CD4-positive, alpha-beta T cell treated with Interleukin-6 at 100 ng/mL for 8 hours (primary cell): ENCODE measurements at places on chromosomes 3 and 15.

DNA sequence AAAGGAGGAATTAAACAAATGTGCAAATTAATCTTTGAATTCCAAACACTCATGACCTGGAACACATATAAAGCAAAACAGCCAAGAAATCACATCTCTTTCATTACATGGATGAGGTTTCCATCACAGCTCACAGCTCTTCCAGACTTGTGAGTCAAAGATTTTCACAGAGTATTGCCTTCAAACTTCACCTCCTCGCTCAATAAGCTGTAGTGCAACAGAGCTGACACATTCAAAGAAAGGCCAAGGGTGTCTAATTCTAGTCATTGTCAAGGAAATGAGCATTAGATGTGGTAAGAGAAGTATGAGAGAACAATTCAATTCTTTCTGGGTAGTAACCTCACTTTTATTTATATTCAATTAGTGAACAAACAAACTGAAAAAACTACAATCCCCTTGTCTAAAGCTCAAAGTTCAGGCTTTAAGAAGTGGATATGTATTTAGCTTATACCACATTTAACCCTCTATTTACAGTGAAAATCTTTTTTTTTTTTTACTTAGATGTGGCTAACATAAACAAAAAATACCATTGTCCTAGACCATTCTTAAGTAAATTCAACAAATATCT is 11.9 kb downstream of the WDR72 start:
- no peak for DNase-seq

- DNase-seq: no peak
Measured at GRCh38 chr3:187447737-187448136, 79.6 kb downstream of the RTP4 start.

GRCh38 chr15:83066034-83066733 is 868 bp downstream of the BTBD1 start:
- no peak for DNase-seq

DNA sequence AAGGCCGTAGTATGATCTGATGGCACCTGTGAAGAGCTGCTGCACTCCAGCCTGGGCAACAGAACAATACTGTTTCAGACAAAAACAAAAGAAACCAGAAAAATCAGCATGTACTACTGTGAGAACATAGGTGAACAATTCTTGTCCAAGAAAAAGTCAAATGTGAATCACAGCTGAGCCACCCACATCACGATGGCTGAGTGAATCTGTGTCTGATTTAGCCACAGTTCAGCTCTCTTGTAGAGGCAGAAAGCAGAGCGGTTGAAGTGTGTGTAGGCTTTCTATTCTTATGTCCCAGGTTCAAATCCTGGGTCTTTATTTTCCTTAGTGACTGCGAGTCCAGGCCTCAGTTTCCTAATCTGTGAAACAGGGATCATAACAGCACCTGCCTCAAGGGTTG is 4.4 kb upstream of the FURIN start:
- no peak for DNase-seq

- no peak for DNase-seq
Measured at GRCh38 chr15:68482246-68482645, 50.3 kb upstream of the ITGA11 start.

GRCh38 chr3:179526989-179527391 is 35.7 kb upstream of the ACTL6A start:
- DNase-seq: no peak

DNA sequence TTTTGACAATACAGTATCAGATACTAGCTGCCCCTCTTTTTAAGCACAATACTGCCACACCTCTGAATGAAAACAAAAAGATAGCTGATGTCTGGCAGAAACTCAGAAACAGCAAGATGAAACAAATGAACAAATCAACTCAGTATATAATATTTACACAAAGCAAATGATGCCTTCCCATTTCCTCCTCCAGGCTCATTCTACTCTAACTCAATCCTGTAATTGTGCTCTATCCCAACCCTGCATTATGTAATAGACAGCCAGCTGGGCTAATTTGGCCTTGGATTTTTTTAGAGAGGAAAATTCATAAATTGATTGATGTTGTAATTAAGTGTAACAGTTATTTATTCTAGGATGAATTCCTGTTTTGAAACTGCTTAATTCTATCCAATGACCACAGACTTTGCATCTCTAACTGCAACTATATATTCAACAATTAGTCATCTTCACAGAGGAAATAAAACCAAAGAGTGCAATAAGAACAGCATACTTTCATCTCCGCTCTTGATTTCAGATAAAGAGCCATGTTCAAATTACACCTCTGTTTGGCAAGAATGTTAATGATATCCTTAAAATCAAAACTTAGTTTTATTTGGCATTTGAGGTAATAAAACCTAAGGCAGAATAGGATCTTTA is 6.1 kb downstream of the ATG3 start:
- no peak for DNase-seq

- DNase-seq: no peak
Measured at GRCh38 chr3:171472552-171472951, 12.3 kb upstream of the TNIK start.

DNA sequence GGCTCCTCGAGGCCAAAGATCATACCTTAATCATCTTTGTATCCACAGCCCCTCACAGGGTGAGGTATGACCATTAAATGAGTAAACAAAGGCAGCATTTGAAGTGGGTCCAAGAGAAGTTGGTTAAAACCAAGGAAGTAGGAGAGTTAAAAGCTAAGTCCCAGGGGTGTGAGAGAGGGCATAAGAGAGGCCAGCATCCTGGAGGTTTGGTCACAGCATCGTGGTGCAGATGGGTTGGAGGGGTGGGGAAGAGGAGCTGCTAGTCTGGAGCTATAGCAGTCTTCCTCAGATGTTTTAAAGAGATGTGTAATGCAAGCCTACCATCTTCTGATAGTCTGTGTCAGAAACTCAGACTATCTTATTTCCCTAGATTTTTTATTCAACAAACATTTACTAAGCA is 155.2 kb downstream of the GHSR start:
- no peak for DNase-seq

DNA sequence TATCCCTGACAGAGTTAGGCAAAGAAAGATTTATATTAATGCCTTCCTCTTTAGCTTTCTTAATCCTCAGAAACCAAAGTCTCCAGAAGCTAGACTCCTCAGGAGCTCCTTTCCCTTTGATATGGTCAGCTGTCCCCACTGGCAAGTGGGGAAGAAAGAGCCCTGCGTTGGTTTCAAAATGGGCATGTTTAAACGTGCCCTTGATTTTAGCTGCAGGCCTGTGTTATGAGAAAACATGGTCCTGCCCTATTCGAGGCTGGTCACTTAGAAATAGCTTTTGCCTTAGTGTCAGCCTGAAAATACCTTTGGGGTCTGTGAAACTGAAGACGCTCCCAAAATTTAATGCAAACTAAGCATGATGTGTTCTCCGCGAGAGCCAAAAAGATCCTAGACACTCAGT is 135.5 kb upstream of the RARB start:
- no peak for DNase-seq

GRCh38 chr3:107588217-107588616 is 65.5 kb downstream of the BBX start:
- no peak for DNase-seq

- no peak for DNase-seq
Measured at GRCh38 chr3:79263423-79263822, 504.4 kb downstream of the ROBO1 start.

- no peak for DNase-seq
Measured at GRCh38 chr3:190058521-190059241, 62.0 kb downstream of the P3H2 start.

- no peak for DNase-seq
Measured at GRCh38 chr3:149414557-149415231, 37.2 kb upstream of the TM4SF1 start.

GRCh38 chr3:157271283-157271882 is 111.4 kb upstream of the CCNL1 start:
- DNase-seq: no peak

GRCh38 chr3:50336452-50337174 is 4.0 kb downstream of the RASSF1 start:
- no peak for DNase-seq

DNA sequence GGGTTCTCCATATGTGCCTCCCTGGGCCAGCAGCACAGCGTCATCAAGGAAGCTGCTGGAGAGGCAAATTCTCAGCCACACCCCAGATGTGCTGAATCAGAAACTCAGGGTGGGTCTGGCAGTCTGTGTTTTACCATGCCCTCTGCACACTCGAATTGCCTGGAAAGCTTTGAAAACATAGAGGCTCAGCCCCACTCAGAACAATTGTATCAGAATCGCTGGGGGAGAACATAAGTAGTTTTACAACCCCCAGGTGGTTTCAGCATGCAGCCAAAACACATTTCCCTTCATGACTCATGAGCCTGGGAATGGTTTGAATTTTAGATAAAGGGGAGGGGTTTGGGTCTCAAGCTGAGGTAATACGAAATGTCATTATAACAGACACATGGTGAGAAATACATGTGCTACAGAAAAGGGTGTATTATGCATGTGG is 9.6 kb downstream of the TGM4 start:
- DNase-seq: no peak

GRCh38 chr3:183811638-183812037 is 13.7 kb downstream of the MAP6D1 start:
- no peak for DNase-seq

GRCh38 chr15:94576889-94577533 is 345.6 kb downstream of the MCTP2 start:
- peak; percentile 7 for DNase-seq

DNA sequence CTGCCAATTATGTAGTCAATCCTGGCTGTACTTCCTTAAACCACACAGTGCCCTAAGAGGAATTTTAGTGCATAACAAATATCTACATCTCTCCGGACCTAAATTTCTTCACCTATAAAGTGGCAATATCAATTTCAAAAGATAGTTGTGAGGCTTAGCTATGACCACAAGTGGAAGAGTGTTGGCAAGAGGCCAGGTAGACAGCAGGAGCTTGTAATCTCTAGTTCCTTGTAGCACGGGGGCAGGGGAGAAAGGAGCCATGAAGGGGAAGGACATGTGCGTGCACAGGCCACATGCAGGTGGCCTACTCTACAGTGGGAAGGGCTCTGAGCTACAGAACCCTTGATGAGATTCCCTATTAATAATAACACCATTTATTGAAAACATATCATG is 269.7 kb downstream of the ABHD5 start:
- DNase-seq: no peak

DNA sequence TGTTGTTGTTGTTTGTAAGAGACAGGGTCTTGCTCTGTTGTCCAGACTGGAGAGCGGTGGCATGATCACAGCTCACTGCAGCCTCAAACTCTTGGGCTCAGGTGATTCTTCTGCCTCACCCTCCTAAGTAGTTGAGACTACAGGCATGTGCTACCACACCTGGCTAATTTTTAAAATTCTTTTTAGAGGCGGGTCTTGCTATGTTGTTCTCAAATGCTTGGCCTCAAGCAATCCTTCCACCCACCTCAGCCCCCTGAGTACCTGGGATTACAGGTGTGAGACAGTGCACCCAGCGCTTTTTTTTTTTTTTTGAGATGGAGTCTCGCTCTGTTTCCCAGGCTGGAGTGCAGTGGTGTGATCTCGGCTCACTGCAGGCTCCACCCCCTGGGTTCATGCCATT is 46.7 kb downstream of the TMOD3 start:
- DNase-seq: no peak

DNA sequence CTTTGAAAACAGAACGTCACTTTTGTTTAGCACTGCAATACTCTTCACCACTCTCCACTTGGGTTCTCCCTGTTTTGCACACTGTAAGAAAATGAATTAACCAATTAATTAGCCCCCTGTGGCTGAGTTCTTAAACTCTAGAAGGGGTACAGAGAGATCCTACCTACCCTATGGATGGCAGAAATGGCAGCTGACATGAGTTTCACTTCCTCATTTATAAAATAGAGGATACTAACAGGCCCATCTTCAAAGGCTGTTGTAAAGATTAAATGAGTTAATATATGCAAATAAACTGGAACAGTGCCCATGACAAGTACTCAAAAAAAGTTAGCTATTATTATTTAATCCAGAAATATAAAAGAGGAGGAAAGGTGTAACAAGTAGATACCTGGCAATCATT is 36.9 kb downstream of the SUCLG2 start:
- no peak for DNase-seq

GRCh38 chr3:47086071-47086470 is 77.8 kb downstream of the SETD2 start:
- no peak for DNase-seq

GRCh38 chr3:57281715-57282114 is 10.8 kb downstream of the ASB14 start:
- DNase-seq: no peak

DNA sequence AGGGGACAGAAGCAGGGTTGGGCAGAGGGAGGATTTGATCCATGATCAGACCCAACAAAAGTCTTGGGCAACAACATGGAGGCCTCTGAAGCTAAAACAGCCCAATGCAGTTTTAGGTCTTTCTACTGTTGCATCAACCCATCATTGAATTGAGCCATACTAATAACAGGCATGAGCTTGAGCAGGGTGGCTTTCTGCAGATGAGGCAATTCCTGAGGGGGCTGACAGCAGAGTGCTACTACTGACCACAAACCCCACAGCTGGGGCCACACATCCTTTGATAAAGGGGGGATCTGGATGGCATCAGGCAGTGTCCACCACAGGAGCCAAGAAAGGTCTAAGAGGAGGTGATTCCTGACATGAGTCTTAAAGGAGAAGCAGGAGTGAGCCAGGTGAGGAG is 517.0 kb upstream of the PPP2R3A start:
- DNase-seq: no peak

GRCh38 chr15:70783610-70784022 is 20.3 kb upstream of the UACA start:
- DNase-seq: no peak

DNA sequence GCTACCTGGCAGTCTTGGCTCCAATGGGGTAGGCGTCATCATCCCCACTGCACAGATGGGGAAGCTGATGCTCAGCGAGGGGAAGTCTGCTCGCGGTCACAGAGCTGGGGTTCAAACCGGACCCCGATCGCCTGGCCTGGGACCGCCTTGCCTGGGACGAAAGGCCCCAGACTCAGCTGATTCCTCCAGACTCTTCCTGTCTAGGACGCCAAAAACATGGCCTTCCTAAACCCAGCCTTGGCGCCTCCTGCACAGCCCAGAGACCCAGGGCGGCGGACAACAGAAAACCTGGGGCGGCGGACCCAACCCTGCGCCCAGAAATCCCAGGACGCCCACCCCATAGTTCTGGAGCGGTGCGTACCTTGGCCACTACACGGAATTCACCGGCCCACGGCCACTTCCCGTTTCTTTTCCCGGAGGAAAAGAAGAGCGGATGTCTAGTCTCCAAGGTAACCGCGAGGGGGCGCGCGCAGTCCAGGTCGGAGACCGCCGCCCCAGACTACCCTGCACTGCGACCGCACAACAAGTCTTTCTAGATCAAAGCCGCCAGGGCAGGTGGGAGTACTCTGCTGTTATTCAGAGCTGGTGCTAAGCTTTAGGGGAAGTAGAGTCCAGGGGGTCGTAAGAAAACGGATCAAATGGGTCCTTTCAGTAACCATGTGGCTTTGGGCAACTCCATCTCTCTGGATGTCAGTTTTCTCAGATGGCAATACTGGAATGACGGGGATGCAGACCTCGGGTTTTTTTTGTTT is 4.9 kb upstream of the IL17RD start:
- DNase-seq: peak; percentile 55

GRCh38 chr15:60091157-60091556 is 87.0 kb downstream of the FOXB1 start:
- DNase-seq: no peak

- peak; percentile 17 for DNase-seq
Measured at GRCh38 chr15:100601163-100601562, 821 bp downstream of the LINS1 start.
